ENCODE measurements at places on chromosomes 3 and 15.

GRCh38 chr3:60056404-60056803, 1006.6 kb upstream of the CFAP20DC start:
- no peak for DNase-seq

- no peak for DNase-seq
Observed at GRCh38 chr15:68994149-68994548, 20.3 kb upstream of the NOX5 start.

DNA sequence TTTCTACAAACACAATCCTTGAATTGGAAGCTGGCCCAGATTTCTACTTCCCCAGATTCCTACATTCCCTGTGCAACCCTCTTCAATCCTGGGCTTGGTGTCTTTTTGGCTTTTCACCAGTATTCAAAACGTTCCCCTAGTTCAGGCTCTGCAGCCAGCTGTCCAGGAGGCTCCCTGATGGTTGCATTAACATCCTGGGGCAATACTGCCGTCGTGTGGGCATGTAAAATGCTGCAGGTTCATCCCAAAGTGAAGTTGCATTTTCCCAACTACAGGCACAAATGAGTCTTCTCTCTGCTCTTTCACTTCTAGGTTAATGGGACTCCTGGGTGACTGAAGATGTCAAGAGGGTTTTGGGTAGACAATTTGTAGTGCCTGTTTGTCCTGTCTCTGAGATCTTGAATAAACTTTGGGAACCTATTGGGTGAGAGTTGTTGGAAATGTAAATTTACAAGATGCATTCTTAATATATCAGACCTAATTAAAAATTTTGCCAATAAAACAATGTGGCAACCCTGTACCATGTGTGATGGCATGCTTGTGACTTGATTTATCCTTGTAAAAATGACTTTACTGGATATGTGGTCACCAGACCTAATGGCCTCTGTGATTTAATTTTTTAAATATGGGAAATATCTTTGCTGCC, 28.6 kb downstream of the SOX14 start:
- no peak for DNase-seq

DNA sequence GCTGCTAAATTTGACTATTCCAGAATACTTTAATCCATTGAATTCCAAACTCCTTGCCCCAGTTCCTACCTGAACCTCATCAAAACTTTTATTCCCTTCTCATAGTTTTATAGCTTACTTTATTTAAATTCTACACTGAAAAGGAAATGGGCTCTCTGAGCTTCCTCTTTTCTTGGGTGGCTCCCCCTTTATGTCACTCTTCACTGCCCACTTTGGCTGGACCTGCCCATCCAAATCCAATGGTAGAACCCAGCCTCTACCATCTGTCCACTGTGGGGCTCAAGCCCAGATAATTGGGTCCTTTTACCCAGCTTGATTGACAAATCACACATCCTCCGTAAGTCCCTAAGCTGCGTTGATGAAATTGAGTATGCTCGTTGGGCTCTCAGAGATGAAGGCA, 216.5 kb downstream of the BBX start:
- DNase-seq = no peak

GRCh38 chr3:10936686-10937085, 55.9 kb upstream of the SLC6A1 start:
- no peak for DNase-seq

GRCh38 chr15:71888797-71889196, 78.4 kb downstream of the NR2E3 start:
- DNase-seq = no peak

- no peak for DNase-seq
Observed at GRCh38 chr15:94056314-94056713, 175.0 kb upstream of the MCTP2 start.

- no peak for DNase-seq
Observed at GRCh38 chr3:43792904-43793303, 102.2 kb downstream of the ABHD5 start.

GRCh38 chr15:98938799-98939198, 68.8 kb downstream of the PGPEP1L start:
- no peak for DNase-seq

DNA sequence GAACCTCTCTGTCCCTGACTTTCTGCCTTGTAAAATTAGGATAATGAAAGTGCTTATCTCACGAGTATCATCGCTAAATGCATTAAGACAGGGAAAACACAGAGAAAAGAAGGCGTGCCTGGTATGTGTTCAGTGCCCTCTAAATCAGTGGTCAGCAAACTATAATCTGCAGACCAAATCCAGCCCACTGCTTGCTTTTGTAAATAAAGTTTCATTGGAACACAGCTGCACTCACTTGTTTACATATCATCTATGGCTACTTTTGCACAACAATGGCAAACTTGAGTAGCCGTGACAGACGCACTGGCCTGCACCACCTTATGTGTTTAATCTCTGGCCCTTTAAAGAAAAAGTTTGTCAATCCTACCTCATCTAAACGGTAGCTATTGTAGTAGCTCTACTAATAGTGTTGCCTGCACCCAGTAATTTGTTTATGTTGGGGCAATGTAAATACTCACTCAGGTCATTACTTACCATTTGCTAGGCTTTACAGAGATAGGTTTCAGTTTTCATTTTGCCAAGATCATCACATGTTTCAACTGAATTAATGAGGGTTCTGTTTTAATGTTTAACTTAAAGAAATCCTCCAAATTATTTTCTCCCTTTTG, 229.4 kb downstream of the FEZF2 start:
- DNase-seq = no peak

DNA sequence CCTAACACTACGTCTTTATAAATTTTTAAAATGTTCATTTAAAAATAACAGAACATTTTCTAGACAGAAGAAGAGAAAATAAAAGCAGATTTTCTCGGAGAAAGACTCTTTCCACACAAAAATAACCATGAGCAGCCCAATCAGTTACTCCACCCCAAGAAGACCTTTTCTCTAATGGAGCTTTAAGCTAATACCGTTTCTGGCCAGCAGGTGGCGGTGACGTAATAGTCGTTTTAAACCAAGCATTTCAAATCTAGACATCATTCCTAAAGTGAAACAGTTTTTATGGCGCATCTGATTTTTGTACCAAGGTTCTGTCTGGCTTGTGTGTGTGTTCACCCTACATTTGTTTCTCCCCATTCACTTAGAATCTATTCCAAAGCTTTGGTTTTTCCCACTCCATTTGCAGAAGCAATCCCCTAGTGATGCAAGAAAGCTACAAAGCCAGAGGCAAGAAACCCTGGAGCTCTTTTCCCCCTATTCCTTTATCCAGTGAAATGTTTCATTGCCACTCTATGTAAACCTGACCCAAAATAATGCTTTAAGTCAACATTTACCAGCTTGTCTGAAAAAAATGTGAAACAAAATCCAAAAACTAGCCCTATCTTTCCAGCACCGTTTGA, 336.7 kb upstream of the IGF1R start:
- peak; percentile 59 for DNase-seq

GRCh38 chr3:126558336-126559071, at the start of gene C3orf22:
C3orf22 (minus strand) TSS chr3:126558932; CDS start chr3:126553390, 5,542 bp downstream.
- DNase-seq = no peak

- DNase-seq = no peak
Observed at GRCh38 chr3:37701734-37702433, 159.8 kb upstream of the CTDSPL start.

GRCh38 chr15:81293728-81294515, 30.0 kb downstream of the STARD5 start:
- peak; percentile 62 for DNase-seq

GRCh38 chr3:157300094-157300493, 136.6 kb upstream of the PTX3 start:
- DNase-seq = no peak

DNA sequence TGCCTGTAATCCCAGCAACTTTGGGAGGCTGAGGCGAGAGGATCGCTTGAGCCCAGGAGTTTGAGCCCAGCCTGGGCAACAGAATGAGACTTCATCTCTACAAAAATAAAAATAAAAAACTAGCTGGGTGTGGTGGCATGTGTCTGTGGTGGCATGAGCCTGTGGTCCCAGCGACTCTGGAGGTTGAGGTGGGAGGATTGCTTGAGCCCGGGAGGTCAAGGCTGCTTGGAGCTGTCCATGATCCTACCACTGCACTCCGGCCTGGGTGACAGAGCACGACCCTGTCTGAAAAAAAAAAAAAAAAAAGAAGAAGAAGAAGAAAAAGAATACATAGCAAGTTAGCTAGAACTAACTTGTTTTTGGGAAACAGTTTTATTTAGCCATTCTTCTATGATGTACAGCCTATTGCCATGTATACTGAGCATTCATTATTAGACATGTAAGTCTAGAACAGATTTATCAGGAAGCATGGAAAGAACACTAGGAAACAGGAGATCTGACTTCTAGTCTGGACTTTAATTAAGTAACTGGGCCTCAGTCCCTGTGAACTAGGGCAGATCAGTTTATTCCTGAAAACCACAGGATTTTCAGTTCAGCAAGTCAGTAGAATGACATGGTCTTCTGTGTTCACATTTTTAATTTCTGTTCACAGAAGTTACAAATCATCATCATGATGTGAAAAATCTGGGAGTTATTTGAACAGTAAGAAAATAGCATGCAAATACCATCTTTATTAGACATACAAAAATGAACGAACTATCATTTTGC, 65.5 kb downstream of the KAT2B start:
- DNase-seq = no peak

DNA sequence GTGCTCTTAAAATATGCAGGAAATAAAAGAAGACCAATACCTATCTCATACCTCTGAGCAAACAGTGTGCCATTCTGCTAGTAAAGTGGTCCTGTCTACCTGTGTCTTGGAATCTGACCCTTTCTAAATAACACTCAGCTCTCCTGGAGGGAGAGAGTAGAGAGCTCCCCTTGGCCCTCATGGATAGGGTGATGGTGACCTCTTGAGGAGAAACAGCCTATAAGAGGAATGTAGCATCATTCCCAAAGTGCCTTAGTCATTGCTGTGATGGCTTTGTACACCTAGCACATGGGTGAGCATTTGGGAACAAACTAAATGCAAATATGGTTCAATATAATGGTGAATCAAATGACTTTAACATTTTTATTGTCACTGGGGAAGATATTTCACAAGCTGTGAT, 10.0 kb downstream of the SNTN start:
- no peak for DNase-seq

DNA sequence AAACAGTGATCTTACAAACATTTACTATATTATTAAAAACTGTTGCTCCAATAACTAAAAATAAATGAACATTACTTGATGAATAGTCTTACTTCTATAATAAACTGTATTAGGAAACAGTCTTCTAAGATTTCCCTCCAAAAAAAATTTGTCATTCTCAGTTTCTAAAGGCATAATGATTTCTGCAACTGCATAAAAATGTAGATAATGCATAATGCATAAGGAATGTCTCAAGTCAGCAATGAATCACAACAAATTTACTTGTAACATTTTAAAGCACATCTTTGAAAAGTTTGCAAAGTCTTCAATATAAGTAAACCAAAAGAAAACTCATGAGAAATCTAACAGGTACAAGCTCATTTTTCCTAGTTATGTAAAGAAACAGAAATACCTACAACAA, 113.5 kb downstream of the VPS13C start:
- DNase-seq = no peak

DNA sequence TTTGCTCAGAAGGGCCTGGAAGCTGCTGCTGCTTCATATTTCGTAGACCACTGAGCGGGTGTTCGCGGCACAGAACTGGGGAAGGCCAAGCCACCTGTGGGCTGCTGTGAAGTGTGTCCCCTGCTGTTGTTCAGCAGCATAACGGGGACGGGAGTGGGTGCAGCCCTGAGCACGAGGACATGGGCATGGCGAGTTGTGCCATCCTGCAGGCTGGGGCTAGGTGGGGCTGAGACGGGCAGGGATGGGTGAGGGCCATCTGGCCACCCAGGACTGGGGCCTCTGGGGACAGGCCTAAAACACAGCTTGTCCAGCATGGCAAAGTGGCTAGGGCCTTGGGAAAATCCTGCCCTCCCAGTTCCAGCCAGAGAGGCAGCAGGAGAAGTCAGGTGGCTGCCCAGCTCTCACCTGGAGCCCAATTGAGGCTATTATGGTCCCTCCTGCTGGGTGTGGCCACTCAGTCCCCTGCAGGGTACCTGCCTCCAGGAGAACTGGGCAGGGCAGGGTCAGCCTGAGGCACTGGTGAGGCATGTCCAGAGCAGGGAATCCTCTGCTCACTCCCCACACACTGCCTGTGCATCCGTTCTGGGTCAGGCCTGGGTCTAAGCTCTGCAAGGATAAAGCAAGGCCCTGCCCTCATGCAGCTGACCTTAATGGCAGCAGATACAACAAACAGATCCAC, 29.5 kb downstream of the CFAP100 start:
- DNase-seq = no peak

DNA sequence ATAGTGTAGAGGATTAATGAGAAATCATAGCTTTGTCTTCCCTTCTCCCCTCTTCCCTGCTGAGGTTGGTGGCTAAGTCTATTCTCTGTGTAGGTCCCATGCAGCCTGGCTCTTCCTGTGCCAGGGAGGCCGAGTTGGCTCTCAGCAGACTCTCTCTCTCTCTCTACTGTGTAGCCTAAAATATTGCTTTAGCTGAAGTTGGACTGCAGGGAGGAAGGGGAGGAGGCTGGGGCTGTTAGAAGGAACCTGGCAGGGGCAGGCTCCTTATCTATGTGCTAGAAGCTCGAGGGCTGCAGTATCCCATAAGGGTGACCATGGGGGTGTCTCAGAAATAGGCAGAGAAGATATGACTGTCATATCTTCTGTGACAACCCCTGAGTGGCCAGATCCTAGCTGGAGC, 160.8 kb downstream of the EPHB1 start:
- no peak for DNase-seq

DNA sequence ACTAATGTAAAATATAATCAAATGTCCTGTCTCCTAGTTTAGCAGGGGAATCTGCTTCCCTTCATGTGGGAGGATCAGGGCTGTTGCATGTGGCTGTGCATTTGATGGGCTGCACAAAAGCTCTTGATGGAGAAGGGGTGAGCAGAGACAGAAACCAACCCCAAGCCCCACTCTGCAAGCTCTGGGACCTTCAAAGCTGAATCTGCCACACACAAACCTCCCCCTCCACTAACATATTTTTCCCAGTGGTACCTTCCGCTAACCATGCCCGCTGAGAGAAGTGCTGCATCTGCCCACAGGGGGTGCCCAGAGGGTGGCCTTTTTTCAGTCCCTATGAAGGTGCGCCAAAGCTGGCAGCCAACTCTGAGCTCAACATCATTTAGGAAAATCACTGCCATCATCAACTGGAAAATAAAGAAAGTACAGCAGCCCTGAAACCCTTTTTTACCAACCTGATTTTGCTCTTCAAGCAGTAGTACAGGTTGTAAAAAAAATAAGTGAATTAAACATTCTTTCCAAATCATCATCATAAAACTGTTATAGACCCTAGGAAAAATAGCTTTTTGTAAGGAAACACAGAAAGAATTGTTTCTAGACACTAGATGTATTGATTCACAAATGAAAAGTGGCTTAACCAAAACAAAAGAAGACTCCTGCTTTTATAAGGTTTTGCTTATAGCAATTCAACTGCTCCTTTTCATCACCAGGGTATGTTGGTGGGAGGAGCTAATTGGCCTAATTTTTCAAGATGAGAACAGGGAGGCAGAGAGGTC, 97.0 kb downstream of the HHLA2 start:
- no peak for DNase-seq

DNA sequence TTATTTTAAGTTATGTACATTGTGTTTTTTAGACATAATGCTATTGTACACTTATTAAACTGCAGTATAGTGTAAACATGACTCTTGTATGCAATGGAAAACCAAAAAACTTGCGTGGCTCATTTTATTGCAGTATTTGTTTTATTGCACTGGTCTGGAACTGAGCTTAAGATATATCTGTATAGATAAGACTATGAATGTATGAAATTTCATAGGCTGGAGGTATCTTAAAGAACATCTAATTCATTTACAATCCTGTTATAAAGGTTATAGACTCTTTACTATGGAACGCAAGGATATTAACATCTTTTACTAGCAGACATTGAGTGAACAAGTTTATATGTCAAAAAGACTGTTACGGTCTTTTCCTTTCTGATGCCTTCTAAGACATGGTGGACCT, 459.4 kb downstream of the IL5RA start:
- DNase-seq = no peak

- peak; percentile 73 for DNase-seq
Observed at GRCh38 chr3:13884851-13885703, 5.2 kb upstream of the WNT7A start.
